Activated T-cell treated with anti-CD3 and anti-CD28 coated beads for 4 hours (primary cell): ENCODE measurements at places on chromosomes 16 and 17.

GRCh38 chr16:88924834-88925539 is 52.0 kb downstream of the CBFA2T3 start:
- no peak for DNase-seq

DNA sequence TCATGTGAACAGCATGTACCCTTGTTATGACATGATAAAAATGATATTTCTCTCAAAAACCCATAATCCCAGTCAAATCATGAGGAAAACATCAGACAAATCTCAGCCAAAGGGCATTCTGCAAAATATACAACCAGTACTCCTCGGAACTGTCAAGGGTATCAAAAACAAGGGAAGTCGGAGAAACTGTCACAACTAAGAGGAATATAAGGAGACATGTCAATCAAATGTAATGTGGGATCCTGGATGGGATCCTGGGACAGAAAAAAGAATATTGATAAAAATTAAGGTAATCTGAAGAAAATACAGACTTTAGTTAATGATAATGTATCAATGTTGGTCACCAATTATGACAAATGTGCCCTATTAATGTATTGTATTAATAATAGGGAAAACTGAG is 15.6 kb upstream of the CDYL2 start:
- no peak for DNase-seq

- no peak for DNase-seq
Observed at GRCh38 chr16:12426122-12426521, 377.6 kb downstream of the CPPED1 start.

- DNase-seq = peak; percentile 50
Observed at GRCh38 chr16:82011199-82011641, at the start of gene SDR42E1. TSS of gene SDR42E1 (minus strand) at chr16:82011470. CDS start at chr16:82000858, 10,612 bp downstream.

DNA sequence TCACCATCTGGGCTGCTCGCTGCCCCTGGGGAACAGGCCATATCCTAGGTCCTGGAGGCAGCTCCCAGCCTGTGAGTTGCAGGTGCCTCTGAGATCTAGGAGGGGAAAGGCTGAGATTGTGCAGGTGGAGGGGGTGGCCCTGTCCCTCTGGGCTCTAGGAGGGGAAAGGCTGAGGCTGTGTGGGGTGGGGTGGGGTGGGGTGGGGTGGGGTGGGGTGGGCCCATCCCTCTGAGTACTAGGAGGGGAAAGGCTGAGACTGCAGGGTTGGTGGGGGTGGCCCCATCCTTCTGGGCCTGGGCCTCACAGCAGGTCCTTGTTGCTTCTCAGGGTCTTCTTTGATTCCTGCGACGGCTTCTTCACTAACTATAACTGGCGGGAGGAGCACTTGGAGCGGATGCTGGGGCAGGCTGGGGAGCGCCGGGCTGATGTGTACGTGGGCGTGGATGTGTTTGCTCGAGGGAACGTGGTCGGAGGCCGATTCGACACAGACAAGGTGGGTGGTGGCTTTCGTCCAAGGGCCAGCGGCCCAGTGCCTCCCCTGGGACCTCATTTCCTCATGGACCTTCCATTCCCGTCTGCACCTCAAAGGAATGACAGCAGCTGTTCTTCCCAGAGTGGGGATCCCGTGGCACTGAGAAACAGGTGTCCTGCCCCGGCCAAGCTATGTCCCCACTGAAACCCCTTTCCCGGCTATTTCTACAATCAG is 7.1 kb downstream of the ENGASE start:
- DNase-seq = no peak

DNA sequence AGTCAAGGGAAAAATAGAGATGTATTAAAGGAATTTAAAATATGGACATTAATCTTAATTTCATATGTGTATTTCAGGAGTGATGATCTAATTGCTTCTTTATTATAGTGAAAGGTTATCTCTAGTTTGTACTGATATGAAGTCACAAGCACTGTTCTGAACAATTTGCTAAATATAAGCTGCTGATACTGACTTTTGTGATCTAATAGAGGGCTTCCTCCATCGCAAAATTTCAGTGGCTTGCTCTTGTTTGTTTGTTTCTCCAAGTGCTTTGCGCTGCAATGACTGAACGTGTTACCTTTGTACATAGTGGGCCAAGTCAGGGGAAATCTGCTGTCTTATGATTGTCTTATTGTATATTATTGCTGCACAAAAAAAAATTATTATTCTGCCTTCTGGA is 307.0 kb downstream of the KCNJ2 start:
- no peak for DNase-seq
